ENCODE measurements at places on chromosomes 5 and 9.

DNA sequence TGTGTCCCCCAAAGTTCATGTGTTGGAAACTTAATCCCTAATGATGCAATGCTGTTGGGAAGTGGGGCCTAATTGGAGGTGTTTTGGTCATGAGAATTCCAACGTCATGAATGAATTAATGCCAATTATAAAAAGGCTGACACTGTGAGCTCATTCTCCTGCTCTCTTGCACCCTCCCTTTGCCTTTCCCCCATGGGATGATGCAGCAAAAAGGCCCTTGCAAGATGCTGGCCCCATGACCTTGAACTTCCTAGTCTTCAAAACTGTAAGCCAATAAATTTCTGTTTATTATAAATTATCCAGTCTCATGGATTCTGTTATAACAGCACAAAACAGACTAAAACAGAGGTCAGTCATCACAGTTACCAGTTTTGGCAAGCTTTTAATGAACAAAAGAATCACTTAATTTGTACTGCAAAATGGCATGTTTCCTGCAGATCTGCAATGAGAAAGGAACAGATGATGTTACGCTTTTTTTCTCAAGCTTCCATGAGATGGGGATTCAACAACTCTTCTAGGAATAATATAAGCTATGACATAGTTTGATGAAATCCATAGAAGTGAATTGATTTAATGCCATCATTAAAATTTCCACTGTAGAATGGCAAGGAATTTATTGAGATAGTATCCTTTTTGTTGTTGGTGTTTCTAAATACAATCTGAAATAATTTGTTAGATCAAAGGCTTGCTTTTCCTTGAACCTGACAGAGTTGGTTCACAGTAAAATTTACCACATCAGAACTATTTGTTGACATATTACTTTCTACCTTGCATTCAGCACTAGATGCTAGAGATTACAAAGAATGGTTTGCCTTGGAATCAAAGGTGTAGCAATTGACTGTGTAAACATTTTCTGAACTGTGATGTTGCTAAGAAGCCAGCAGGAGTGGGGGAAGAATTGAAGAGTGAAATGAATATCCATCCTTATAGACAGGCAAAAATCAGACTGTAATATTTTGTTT, 29.3 kb upstream of the RFK start:
- DNase-seq = no peak

GRCh38 chr5:157785801-157786200, 42.3 kb downstream of the LSM11 start:
- no peak for DNase-seq

DNA sequence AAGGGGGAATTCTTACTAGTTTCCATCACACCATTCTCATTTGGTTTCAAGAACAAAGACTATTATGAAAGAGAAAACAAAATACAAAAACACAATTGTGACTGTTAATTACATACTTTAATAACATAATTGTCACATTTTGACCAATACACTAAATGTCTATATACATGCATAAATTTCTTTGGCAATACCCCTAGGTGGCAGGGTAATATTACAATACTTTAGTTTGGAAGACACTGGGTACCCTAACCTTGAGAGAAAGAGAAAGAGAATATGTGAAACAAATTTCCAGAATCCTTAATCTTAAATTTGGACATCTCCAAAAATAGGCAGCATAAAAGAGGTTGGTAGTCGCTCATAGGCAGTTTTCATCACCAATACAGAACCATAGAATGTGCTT, 619.6 kb upstream of the ADAMTS16 start:
- no peak for DNase-seq

- DNase-seq = no peak
Measured at GRCh38 chr5:32013658-32014057, 160.5 kb downstream of the GOLPH3 start.

- DNase-seq = peak; percentile 91
Measured at GRCh38 chr9:33452828-33453271, 5.5 kb upstream of the AQP3 start.

- DNase-seq = no peak
Measured at GRCh38 chr5:95735406-95735805, 4.3 kb downstream of the RHOBTB3 start.

- DNase-seq = no peak
Measured at GRCh38 chr9:14248149-14248548, 65.8 kb downstream of the NFIB start.

DNA sequence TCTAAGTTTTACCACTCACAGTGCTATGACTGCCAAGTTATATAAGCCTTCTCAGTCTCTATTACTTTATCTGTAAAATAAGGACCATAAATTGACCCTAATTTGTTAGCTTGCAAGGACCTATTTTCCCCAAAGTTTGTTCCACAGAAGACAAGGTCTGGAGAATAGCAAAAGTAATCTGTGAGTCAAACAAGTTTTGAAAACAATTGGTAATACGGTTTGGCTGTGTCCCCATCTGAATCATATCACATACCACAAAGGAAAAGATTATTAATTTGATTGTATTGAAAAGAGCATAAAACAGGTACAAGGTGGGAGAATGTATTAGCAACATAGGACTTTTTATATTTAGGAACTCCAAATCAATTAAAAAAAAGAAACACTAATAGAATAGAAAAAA, 124.0 kb upstream of the TARS1 start:
- no peak for DNase-seq

GRCh38 chr5:77947041-77947428, 170.9 kb upstream of the TBCA start:
- DNase-seq = no peak

- DNase-seq = peak; percentile 86
Measured at GRCh38 chr5:92353107-92354030, 970.3 kb upstream of the ARRDC3 start.

DNA sequence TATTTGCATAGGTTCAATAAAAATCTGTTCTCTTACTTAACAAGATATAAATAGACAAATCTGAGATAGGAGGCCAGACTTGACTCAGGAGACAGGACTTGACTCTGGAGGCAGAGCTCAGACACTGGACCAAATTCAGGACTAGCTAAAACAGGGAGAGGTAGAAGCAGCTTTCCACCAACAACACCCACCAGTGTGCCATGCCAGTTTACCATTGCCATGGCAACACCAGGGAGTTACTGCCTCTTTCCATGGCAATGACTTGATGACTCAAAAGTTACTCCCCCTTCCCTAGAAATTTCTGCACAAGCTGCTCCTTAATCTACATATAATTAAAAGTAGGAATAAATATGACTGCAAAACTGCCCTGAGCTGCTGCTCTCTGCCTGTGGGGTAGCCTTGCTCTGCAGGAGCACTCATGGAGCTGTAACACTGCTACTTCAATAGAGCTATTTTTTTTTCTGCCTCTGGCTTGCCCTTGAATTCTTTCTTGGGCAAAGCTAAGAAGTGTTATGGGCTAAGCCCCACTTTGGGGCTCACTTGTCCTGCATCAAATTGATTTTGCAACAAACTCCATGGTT, 473.0 kb downstream of the PLK2 start:
- peak; percentile 16 for DNase-seq

GRCh38 chr5:2200261-2200950, 317.7 kb upstream of the IRX4 start:
- no peak for DNase-seq

GRCh38 chr5:31934156-31934555, 240.0 kb downstream of the GOLPH3 start:
- no peak for DNase-seq

- DNase-seq = no peak
Measured at GRCh38 chr9:86257391-86257790, 2.1 kb downstream of the C9orf153 start.

- peak; percentile 15 for DNase-seq
Measured at GRCh38 chr5:179906795-179907555, 722 bp downstream of the TBC1D9B start.

All from choroid plexus epithelial cell (primary cell).